ENCODE measurements at places on chromosomes 12 and 14. TPM values are rescaled to one million over a fixed set of nuclear protein-coding genes. Genes with fewer than 3 reads are reported as not detected.

- no peak for DNase-seq
These were observed 24.4 kb downstream of the TUNAR start for GRCh38 chr14:95901054-95901453.

- DNase-seq, result no peak
These were observed 13.7 kb upstream of the ITGA5 start for GRCh38 chr12:54432815-54433164.

- no peak for DNase-seq
These were observed 19.2 kb downstream of the EPS8 start for GRCh38 chr12:15770021-15770420.

DNA sequence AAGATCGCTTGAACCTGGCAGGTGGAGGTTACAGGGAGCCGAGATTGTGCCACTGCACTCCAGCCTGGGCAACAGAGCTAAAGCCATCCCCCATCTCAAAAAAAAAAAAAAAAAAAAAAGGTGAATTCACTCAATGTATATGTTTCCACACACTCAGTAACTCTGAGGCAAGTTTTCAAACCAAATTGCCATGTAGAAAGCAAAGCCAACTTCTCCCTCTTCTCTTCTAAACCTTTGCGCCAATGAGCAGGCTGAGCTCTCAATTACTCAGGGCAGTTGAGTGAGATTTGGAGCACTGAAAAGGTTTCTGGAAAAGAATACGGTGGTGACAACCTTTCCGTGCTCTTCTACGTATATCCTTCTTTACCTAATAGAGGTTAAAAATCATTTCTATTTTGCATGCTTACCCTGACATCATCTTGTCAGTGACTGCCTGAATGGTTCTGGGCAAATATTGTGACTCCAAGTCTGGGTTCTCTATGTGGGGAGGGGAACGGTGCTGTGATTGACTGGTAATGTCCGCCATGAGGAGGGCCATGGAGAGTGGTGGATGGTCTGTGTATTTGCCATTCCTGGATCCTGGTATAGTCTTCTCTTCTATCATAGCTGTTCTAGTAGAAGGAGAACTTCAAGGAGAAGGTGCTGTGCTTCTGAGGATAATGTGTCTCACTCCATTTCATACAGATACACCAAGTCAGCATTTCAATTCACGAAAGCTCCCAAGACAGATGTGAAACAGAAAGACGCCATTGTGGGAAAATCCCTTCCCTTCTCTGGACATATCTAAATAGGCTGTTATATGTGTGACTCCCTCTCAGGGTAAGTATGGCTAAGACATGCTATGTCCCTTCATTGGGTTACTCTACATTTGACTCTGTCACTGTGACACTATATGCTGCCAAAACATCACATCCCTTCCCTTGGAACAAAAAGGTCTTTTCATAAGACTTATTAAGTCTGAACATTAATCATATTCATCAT, 46.2 kb upstream of the MED13L start:
- DNase-seq, result no peak

GRCh38 chr14:87767567-87767901, 225.4 kb downstream of the GALC start:
- no peak for DNase-seq

DNA sequence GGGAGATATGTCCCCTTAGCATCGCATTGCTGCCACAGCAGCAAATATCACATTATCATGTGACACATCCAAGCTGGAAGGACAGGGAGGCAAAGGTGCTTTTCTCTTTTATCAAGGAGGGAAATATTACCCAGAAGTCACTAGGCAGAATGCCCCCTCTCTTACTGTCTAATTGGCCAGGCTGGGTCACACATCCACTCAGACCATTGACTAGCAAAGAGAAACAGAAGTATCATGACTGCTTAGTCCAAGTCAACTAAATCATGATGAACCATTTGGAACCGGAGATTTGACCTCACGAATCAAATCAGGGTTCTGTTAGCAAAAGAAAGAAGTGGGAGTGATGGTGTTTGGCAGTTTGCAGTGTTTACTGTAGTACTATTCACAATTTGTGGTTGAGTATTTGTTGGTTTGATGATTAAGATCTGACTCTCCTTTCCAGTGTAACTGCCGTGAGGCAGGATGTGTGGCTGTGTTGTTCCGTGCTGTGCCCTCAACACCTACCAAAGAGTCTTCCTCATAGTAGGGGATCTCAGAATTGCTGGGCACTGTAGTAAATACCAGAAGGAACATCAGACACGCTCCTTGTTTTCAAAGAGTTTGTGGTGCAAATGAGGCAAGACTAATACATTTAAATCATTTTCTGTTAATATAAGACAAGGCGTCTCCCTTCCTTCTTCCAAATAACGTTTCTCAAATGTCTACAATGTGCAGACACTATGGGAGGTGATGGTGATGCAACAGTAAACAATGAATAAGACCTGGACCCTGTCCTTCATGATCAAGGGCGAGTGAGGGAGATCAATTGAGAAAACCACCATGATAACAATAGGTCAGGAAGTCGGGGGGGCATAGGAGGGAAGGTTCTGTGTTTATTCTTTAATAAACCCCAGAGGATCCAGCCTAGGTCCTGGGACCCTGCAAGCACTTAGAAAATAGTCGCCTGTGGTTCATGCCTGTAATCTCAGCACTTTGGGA, 194.4 kb upstream of the CRY1 start:
- no peak for DNase-seq

GRCh38 chr12:125892276-125892675, 827.0 kb downstream of the AACS start:
- no peak for DNase-seq

DNA sequence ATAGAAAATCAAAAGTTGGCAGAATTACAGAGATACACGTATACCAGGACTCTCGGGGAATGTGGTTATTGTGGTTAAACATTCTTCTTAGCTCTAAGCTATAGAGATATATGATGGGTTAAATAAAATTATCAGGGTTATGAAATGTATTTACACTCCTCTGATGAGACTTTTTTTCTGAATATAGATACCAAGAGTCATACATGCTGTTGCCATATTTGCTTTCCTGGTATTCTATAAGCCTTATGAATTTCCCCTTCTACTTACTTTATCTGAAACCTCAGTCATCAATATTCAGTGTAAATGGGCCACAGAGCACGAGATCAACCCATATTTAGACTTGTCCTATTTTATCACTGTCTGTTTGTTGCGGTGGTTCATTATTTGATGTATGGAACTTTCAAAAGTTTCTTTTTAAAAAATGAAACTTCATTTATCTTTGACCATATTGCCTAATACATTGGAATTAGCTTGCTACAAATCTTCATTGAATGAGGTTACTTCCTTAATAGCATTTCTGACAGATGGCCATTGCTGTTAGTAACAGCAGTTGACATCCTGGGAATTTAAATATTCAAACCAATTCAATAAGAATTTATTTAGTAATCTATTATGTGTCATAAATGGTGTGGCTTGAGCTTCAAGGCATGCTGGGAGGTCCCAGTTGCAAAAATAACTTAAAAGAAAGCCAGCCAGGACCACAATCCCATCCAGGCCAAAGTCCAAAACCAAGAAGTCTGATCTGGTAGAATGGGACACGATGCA, 393.5 kb downstream of the PCNX1 start:
- DNase-seq, result peak; percentile 20

DNA sequence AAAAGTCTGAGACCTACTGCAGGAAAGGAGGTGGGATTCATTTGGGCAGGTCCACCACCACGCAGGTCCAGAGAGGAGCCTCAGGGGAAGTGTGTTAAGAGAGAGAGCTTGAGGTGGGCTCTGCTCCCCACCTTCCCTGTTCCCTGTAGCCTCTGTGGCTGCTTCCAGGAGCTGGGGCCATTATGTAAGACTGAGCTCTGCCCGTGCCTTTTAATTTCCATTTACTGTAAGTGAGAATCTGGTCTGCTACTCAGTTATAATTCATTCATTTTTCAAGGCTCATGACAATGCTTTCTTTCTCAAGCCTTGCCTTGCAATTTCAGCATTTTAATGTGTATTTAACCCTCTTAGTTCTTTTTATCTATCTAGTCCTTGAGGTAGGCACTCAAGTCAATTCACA, 8.3 kb downstream of the SLC4A8 start:
- DNase-seq, result no peak

The VDR gene
- total RNA-seq, result 8.2 TPM

The AKAP6 gene
- total RNA-seq, result 3.9 TPM

The CYP46A1 gene
- under 0.01 TPM for total RNA-seq

The NPFF gene
- not detected for total RNA-seq

All from fibroblast of villous mesenchyme (primary cell).